ENCODE measurements at places on chromosomes 4 and X.

DNA sequence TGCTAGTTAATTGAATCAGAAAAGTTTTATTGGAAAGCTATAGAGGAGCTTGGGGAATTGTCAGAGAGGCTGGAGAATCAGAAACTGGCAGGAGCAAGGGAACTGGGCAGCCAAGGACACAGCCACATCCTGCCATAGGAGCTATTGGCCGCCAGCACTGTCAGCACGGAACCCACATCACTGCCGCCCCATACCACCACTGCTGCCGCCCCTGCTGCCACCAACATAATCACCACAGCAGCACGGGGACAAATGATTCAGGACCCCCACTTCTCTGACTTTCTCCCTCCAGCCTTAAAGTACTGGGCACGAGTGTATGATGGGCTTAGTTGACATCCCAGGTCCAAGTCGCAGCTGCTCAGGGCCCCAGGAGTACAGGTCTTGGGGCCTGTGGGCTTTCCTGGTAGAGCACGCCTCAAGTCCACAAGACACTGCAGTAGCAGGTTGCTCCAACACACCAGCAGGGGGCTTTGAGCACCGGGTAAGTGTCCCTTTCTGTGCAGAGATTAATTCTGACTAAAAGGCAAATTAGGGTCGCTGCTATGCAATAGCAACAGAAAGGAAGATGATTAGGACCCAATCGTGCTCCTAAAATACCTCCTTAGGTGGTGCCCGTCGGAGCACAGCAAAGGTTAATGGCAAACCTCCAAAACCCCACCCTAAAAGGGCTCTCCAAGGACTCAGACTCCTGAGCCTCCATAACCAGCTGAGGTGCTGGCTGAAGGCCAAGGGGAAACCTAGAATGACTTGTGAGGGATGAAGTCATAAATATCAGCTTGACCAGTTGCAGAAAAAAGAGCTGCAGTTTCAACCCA lies 6.9 kb downstream of the PJA1 start:
- peak; percentile 69 for DNase-seq

GRCh38 chrX:136203951-136204350 lies 47.2 kb downstream of the MAP7D3 start:
- DNase-seq: no peak

DNA sequence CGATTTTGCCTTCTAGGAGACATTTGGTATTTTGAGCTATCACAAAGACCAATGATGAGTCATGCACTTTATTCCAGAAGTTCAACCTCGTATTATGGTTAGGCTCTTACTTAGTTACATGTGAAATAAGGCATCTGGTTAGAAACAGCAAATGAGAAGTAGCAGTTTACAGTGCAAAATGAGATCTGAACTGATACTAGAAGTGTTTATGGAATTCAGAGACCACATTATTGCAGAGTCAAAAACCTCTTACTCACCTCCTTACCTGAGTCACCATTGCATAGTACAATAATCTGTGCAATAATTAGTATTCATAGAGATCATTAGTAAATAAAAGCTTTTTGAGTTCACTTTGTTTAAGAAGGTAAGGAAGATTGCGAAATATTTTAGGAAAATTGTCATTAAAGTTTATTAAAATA lies 38.7 kb downstream of the SEC24B start:
- peak; percentile 8 for DNase-seq

GRCh38 chr4:25723409-25723808 lies 67.8 kb downstream of the SLC34A2 start:
- DNase-seq: peak; percentile 32

- DNase-seq: no peak
Measured at GRCh38 chr4:153602758-153603157, 81.3 kb upstream of the TLR2 start.

- no peak for DNase-seq
Measured at GRCh38 chr4:68272860-68273259, 27.4 kb upstream of the TMPRSS11B start.

DNA sequence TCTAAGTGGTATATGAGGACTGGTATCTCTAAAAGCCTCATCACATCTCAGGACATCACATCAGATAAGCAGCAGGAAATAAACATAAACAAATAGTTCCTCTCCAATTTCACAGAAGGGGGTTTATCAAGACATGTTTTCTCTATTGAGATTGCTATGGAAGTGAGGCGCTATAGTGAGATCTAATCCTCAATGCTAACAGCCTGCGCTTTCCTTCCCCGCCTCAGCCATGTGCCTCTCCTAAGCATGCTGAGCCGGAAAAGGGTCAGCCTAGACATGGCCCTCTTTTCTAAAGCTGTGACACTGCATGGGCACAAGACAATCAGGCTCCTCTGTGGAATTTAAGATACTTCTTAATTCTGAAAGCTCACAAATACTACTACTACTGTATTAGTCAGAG lies 286.1 kb downstream of the INPP4B start:
- DNase-seq: no peak

DNA sequence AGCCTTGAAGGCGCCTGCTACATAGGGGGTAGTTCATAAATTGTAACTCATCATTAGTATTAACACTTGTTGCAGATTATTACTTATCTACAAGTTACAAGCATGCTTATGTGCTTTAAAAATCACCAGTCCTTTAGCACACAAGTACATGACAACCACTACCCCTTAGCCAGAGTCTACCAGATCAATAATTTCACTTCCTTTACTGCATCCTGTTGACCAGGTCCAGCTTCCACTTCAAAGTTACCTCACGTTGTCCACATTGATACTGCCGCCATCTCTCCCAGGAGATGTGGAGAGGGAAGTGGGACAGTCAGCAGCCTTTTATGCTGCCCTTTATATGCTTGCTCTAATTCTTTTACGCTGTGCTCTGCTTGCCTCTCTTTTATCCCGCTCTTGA lies 231.3 kb upstream of the CXXC4 start:
- no peak for DNase-seq

GRCh38 chr4:30789219-30789671 lies 69.1 kb downstream of the PCDH7 start:
- peak; percentile 90 for DNase-seq

GRCh38 chrX:110287605-110288004 lies 30.3 kb downstream of the AMMECR1 start:
- DNase-seq: no peak

- no peak for DNase-seq
Measured at GRCh38 chrX:153685156-153685536, 2.6 kb upstream of the SLC6A8 start.

- DNase-seq: peak; percentile 95
Measured at GRCh38 chr4:51844153-51845054, 1.5 kb downstream of the DCUN1D4 start.

DNA sequence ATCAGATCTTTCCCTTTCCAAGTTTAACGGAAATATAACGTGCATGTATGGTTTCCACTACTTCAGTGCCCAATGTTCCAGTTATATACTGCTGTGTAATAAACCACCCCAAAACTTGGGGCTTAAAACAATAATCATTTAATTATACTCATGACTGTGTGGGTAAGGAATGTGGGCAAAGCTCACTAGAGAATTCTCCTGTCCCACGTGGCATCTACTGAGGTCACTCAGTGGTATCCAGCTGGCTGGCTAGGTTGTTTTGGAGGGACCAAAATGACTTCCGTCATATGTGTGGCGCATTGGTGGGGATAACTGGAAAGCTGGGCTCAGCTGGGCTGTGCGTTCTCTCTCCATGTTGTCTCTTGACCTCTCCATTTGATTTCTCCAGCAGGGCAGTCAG lies 18.5 kb downstream of the ZCCHC18 start:
- no peak for DNase-seq

DNA sequence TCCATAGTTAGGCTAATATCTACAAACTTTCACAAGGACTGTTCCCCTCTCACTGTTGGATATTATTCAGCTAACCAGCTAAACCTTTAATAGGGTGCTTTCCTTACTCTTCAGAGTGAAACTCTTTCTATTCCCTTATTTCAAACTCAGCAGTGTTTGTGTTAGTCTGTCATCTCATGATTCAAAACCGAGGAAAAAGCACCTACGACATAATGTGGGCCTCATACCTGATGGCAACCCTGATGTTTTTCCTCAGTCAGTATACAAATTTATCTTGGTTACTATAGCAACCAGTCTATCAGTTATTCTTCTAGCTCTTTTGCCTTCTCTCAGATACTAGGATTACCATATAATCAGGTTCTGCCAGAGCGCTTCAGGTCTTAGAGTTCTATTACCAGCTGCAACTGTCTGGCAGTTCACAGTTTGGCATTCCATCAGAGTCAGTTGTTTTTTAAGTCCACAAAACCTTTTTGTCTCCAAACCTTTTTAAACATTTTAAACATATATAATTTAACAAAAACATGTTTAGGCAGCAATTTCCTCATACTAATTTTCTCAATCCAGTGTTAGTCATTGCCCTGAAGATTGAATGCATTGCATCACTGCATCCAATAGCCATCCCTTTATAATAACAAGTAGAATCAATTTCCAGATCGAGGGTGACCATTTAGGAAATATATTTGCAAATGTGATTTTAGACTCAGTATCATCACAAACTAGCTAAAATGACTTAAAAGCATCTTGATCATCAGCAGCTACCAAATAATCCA lies 7.4 kb downstream of the WDR44 start:
- DNase-seq: no peak

GRCh38 chrX:113644426-113644825 lies 803.8 kb upstream of the AMOT start:
- DNase-seq: no peak

- peak; percentile 82 for DNase-seq
Measured at GRCh38 chrX:40471965-40472648, 108.7 kb upstream of the ATP6AP2 start.
